ENCODE measurements at places on chromosomes 7 and 10.

DNA sequence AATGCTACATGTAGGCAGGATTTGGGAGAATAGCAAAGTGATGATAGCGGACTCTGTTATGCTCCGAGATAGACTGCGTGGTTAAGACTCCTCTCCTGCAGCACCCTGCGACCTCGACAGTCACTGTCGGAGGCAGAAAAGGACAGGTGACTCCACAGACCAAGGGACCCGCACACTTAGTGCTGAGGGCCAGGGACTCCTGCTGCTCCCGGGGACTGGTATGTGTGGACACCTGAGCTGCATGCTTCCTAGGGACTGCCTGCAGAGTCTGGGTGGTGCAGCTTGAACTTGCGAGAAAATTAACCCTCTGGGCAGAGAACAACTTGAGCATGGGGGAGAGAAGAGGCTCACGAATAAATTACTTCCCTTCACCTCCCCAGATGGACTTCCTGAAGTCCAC, 407.1 kb upstream of the PFKP start:
- DNase-seq = no peak

DNA sequence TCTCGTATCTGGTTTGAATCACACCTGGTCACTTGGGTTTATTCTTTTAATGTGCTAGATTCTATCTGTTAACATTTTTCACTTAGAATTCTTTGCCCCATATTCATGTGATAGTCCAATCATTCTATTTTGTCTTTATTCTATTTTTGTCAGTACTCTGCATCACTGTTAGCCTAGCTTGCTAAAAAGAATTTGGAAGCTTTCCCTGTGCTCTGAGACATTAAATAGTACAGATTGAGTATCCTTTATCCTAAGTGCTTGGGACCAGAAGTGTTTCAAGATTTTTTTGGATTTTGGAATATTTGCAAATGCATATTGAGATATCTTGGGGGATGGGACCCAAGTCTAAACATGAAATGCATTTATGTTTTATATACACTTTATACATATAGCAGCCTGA, 51.0 kb downstream of the RALA start:
- DNase-seq = no peak

- no peak for DNase-seq
Observed at GRCh38 chr7:77383333-77383740, 32.8 kb downstream of the GSAP start.

- no peak for DNase-seq
Observed at GRCh38 chr7:73851410-73852338, 9.3 kb upstream of the TMEM270 start.

DNA sequence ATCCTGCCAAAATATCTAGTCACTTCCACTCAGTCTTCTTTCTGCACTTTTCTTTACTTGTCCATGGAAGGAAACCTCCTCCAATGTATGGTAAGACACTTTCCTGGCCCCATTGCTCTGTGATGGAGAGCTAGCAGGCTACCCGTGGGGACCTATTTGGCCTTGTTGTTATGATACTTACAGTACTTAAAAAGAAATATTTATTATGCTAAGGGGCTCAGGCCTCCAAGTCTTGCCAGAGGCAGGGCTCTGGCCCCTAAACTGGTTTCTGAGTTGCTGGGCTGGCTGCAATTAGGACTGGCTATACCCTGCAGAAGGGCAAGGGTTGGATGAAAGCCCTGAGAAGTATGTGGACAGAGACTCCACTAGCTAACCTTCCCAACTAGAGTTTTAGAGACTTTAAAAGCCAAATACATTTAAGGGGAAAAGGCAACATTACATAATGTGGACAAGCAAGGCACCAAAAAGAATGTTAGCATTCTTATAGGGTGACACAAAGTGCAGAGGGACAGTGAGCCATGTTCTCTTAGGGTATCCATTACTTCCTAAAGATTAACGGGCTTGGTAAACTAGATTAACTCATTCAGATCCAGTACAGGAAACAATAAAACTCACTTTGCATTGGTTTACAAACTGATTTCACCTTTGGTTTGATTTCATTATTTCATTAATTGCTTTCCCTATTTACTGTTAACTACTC, 84.9 kb upstream of the INHBA start:
- no peak for DNase-seq

- DNase-seq = no peak
Observed at GRCh38 chr7:69018200-69018599, 580.1 kb upstream of the AUTS2 start.

DNA sequence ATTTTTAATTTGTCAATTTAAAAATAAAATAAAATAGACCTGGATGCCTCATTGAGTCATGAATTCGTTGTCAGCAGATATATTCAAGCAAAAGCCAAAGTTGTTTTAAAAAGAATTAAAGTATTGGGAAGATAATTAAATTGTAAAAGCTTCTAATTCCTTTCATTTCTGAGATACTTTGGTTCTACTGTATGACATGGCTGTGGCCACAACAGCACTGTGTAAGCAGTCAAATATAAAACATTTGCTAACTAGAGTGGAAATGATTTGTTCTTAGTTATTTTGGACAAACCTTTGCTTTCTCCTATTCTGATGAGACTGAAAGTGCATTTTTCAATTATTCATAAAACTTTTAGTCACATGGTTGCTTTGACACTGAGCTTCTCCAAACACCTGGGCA, 143.6 kb upstream of the FAM13C start:
- DNase-seq = no peak

DNA sequence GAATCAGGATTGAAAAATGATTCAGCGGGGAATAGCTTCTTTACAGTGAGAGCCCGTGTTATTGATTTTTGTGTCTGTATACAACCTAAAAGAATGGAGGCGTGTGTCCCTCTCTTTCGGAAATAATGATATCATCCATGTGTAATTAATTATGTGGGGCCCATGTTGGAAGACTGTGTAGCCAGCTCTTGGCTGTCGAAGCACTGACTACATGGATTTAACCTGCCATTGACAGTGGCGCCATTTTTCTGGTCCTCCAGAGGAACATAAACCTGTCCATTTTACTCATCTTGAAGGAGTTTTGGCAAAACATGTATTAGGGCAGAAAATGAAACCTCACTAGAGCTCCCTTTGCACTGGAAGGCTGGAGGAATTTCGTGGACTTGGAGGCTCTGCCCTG, 119.6 kb downstream of the ITIH5 start:
- no peak for DNase-seq

- no peak for DNase-seq
Observed at GRCh38 chr7:114949231-114949630, 27.3 kb downstream of the MDFIC start.

- DNase-seq = peak; percentile 42
Observed at GRCh38 chr7:135121868-135122267, 26.0 kb upstream of the TMEM140 start.

DNA sequence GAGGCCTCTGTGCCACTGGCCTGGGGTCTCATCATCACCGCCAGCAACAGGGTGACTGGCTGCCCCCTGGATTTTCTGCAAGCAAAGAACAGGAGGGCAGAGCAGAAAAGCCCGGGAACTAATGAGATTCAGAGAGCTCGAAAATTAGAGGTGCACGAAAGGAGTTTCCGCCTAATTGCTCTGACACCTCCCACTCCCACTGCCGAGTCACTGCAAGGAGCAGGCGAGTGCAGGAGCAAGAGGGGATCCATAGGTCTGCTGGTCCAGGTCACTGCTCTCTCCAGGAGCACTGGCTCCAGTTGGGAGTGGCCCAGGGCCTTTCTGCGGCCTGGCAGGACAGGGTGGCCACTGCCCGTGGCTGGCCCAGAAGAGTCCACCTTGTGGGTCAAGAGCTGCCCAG, 276.2 kb downstream of the KCNMA1 start:
- DNase-seq = no peak

GRCh38 chr10:102644646-102645387, 538 bp downstream of the TRIM8 start:
- peak; percentile 92 for DNase-seq

- DNase-seq = no peak
Observed at GRCh38 chr10:127356360-127356759, 160.0 kb upstream of the INSYN2A start.

GRCh38 chr10:107728807-107729206, 564.3 kb upstream of the SORCS1 start:
- DNase-seq = no peak

DNA sequence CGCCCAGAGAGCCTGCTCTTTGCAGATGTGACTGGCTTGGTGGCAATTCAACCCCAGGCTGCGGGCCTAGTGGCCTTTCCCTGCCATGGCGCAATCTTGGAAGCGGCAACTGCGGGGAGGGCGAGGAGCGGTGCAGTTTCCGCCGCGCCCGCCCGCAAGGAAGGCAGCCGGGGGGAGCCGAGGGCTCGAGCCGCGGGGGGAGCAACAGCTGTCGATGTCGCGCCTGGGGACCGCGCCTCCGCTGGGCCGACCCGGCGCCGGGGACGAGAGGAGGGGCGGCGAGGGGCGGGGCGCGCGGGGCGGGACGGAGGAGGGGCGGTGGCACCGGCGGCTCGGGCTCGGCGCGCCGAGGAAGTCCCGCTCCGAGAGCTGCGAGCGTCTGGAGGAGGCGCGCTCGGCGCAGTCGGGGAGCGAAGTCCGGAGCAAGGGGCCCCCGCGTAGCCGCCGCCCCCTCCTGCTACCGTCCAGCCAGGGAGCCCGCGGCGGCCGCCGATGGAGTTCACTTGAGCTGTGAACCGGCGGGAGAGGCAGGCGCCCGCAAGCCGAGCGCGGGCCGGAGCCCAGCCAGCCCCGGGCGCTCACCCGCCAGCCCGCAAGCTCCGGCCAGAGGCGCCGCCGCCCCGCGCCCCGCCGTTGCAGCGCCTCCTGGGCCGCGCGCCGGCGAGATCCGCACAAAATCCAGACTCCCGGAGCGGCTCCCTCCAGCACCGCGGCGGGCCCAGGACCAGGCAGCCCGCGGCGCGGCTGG, 438.1 kb upstream of the GALNT17 start:
- peak; percentile 87 for DNase-seq

- no peak for DNase-seq
Observed at GRCh38 chr7:24781106-24781505, 23.8 kb upstream of the GSDME start.

GRCh38 chr10:7189909-7190308, 220.9 kb downstream of the SFMBT2 start:
- no peak for DNase-seq

DNA sequence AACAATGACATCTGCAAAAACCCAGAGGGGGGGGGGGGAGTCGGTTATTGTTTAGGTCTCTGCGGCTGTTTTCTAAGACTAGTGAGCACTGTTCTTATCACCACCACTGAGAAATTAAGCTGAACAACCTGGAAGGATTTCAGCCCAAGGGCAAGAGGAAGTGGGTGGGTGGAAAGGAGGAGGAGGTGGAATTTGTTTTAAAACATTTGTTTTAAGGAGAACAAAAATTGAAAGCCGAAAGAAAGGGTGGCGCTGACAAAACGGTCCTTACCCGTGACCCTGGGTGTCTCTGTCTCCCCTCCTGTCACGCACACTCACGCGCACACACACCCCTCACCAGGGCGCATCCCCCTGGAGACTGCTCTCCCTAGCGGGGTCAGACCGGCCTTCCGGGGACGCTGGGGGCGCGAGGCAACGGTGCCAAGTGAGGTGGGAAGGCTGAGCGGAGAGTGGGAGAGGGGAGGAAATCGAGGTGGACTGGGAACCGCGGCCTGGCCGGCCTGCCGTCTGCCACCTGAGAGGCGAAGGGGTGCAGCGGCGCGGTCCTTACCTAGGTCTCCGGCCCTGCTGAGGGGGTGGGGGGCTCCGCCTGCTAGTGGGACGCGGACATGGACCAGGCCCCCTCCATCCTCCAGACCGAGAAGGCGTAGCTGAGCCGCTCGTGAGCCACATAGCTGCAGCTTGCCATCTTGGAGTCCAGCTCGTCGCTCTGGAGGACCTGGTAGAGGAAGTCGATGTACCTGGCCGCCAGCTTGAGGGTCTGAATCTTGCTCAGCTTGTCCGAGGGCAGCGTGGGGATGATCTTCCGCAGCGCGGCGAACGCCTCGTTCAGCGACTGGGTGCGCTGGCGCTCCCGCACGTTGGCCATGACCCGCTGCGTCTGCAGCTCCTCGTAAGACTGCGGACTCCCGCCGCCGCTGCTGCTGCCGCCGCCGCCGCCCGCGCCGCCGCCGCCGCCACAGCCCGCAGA, 1.0 kb downstream of the TWIST1 start:
- DNase-seq = no peak

- no peak for DNase-seq
Observed at GRCh38 chr7:99193527-99194220, 14.2 kb downstream of the KPNA7 start.

- DNase-seq = peak; percentile 80
Observed at GRCh38 chr7:101321491-101322401, at the start of gene IFT22. IFT22 (minus strand) TSS chr7:101321812; CDS start chr7:101321709, 103 bp downstream.

- DNase-seq = no peak
Observed at GRCh38 chr7:27377988-27378387, 135.4 kb downstream of the EVX1 start.

DNA sequence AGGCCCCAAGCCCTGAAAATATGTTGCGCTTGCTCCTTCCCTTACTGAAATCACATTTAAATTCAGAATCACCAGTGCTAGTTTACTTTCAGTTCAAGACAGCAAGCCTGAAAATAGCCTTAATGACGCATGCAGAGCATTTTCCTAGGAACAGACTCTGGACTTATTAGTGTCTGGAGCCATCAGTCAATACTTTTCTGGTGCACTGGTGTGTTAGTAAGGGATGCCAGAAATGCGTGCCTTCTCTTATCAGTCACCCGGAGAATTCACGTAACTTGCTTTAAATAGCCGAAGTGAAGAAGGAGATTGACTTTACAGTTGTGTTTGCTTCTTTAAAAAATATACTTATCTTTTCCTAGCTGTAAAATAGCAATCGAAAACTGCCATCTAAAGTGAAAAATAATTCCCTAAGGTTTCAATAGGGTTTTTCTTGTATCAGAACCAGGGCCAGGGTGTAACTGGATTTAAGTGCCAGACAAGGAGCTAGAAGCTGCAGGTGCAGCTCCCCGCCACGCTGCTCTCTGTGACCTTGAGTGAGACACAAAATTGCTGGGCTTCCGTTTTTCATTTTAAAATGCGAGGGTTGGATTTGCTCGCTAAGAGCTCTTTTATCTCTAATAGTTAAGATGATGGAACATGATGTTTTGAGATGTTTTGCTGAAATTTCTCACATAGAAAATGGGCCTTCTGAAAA, 177.8 kb downstream of the NSUN6 start:
- DNase-seq = no peak

- DNase-seq = no peak
Observed at GRCh38 chr10:10623958-10624566, 393.6 kb upstream of the CELF2 start.

- DNase-seq = no peak
Observed at GRCh38 chr7:145030754-145031153, 194.9 kb upstream of the TPK1 start.

GRCh38 chr7:70838292-70838907, 293.5 kb upstream of the GALNT17 start:
- DNase-seq = no peak
